Hypothalamus (tissue), 51 donors: ENCODE measurements at places on chromosomes 13 and 19.
A peak's percentile ranks its signal among the peaks of the same experiment; 100 is the strongest.

DNA sequence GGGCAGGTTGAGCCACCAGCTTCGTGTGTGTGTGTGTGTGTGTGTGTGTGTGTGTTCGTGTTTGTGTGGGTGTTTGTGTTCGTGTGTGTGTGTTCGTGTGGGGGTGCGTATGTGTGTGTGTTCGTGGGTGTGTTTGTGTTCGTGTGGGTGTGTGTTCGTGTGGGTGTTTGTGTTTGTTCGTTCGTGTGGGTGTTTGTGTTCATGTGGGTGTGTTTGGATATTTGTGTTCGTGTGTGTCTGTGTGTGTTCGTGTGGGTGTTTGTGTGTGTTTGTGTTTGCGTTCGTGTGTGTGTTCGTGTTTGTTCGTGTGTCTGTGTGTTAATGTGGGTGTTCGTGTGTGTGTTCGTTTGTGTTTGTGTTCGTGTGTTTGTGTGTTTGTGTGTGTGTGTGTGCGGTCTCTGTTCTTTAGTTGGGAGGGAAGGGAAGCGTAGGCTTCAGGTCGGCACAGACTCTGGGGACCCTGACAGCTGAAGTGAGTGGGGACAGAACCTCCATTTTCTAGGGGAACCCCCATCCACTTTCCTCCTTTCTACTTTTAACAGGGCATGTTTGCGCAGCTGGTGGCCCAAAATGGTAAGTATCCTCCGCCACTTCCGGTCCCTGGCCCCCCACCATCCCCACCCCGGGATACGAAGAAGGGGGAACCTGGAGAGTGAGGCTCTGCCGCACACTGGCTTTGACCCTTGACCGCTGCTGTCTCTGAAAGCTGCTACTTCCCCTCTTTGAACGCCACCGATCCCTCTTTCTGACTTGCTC is 1.6 kb downstream of the TNFSF9 start:
- no peak for DNase-seq

DNA sequence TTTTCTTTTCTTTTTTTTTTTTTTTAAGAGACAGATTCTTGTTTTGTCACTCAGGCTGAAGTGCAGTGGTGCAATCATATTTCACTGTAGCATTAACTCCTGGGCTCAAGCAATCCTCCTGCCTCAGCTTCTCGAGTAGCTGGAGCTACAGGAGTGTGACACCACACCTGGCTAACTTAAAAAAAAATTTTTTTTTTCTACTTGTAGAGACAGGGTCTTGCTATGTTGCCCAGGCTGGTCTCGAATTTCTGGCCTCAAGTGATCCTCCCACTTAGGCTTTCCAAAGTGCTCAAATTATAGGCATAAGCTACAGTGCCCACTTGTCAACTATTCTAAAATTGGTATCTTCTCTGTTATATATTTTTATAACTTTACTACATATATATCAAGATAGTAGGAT is 6.6 kb downstream of the ELF1 start:
- no peak for DNase-seq

GRCh38 chr19:3665681-3666544 is 34.4 kb downstream of the PIP5K1C start:
- no peak for DNase-seq

DNA sequence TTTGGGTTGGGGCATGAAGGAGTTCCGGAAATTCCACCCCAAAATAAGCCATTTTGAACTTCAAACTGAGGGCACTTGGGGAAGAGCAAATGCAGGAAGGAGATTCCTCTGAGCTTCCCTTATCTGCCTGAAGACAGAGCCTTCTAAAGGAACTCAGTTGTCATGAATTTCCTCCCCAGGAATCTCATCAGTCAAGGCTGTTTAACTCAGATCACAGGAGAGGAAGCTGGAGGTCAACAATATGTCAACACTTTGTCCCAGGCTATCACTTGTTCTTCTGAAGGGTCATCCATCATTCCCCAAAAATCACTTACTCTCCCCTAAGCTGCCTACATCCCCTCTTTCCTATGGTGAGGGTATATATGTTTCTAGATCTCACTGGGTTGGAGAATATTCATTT is 26.0 kb upstream of the CHST8 start:
- no peak for DNase-seq

DNA sequence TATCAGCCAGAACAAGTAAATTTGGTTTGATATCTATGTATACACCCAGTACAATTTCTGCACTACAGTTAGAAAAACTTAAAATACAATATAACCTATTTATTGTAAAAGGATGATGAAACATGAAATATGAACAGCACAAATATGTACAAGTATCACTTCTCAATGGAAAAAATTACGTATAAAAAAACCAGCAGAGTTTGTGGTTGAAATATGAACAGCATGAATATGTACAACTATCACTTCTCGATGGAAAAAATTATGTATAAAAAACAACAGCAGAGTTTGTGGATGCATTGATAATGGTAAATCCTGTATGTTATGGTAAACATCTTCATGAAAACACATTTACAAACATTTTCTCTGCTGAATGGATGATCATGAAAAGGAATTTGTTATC is 32.4 kb upstream of the CEACAM21 start:
- DNase-seq = no peak

- no peak for DNase-seq
These were observed 39.6 kb downstream of the LTBP4 start for GRCh38 chr19:40640744-40641143.

DNA sequence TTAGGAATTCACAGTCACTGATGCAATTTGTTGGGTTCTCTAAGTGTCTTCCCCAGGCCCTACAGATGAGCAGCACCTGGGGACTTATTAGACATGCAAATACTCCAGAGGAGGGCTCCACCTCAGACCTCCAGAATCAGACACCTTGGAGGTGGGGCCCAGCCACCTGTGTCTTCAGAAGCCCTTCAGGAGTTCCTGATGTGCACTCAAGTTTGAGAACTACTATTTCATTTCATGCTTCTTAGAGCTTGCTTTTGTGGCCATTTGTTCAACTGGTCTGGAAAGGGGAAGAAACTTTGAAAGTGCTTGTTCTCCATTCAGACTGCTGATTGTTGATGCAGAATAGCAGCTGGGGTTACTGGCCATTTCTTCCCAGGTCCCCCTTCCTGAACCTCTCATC is 472.0 kb downstream of the COG6 start:
- no peak for DNase-seq

DNA sequence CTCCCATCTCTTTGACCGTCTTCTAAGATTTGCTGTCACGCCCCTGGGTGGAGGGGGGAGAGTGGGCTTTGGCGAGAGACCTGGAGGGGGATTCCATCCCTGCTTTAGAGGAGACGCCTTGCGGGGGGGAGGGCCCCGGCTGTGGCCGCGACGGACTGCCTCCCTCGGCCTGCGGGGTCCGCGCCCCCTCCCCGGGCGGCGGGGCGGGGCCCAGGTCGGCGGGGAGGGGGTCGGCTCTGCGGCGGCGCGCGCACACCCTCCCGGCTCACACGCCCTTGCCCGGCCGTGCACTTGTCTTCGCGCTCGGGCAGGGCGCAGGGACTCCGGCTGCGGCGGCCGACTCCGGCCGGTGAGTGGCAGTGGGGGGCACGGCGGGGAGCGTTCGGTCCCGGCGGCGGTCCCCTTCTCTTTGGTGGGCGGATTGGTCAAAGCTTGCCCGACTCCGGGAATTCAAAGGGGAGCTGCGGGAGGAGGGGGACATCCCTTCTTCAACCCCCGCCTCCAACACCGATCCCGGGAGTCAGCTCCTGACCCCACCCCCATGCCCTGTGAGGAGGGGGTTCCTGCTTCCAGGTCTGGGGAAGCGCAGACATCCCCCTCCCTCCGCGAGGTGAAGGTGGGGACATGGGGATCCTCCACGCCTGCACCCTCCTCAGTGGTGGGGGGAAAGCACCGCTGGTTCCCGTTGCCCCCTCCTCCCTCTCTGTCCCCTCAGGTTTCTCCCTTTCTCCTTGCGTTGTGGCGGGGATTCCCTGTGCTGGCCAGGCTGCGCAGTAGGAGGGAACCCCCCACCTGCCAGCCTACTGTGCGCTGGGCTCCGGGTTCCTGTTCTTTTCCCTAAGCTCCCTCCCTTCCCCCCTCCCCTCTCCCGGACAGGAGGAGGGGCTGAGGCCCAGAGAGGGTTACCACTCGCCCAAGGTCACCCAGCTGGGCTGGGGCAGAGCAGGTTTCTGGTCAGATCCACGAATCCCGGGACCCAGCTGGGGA is 14.6 kb upstream of the KCNN1 start:
- DNase-seq = no peak

DNA sequence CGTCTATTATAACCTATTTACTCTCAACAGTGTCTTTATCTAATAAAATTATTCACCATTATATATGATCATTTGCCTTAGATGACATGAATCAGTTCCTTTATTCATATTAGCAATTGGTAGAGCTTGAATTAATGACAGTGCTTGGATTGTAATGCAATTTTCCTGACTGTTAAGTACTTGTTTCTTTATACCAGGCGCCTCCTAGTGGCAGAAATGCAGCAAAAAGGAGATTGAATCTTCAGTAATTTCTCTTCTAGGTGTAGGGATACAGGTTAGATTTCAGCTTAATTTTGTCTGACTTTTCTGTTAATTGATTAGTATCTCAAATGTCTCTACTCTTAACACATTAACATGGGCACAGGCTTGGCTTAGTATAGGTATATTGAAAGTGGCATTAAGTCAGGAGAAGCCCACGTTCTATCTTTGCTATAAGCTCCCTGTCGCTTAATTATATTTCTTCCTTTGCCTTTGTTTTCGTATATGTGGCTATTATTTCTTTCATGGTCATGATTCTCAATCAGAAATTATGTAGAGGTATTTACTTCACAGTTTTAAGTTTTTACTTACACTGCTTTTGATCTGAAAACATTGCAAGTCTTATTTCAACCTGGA is 9.1 kb upstream of the LHFPL6 start:
- peak; percentile 36 for DNase-seq

DNA sequence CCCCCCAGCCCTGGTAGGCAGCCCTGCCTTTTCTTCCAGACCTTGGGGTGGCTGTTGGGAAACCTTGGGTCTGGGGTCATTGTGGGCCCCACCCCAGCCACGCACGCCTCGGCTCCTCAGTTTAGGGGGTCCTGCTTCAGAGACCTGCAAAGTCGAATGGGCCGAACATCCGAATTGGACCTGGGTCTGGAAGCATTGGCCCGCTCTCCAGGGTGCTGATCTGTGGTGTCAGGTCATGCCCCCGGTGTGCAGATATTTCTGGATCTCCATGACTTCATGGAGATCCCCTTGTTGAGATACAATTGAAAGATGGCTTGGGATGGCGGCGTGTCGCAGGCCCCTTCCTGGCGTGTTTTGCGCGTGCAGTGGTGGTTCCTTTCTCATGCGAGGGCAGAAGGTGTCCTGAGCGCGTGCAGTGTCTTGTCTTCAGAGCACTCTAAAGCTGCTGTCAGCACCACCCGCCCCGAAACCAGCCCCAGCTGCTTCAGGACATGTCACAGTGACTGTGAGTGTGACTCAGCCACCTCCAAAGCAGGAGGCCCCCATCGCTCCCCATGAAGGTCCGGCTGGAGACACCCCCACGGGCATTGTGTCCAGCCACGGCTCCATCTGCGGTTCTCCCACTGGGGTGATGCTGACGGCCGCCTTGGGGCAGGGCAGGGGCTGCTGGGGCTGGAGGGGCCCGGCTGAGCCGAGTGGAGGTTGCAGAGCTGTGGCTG is 112.7 kb downstream of the KDM4B start:
- DNase-seq = no peak

GRCh38 chr13:113846636-113847318 is 17.1 kb downstream of the GAS6 start:
- DNase-seq = no peak

DNA sequence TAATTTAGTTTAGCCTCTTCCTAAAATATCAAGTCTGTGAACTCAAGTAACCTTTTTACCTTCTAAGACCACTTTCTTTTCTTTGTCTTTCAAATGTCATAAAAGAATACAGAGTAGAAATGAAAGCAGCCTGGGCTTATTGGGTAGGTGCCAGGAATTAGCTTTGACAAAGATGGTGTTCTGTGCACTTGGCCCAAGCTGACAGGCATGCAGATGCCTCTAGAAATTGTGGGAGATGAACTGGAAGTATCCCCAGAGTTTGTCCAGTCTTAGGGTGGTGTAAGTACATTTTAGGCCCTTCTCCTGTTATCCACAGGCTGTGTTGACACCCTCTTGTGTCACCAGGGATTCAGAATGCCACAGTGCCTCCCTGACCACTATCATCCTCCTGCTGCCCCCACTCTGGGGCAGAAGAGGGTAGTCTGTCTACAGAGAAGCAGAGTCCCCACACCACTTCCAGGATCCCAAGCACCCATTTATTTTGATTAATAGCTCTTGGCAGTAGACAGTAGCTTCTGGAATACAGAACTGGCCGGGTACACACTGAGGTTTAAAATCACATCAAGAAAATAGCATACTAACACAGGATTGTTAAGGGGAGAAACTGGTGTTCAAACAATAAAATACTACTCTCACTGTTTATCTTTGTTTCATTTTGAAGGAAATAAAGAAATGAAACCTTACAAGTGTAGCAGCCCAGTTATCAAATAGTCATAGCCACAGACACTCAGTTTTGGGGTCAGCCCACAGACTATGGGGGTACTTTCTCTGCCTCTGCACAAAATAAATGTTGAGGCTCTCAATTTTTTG is 343.2 kb downstream of the KCNRG start:
- no peak for DNase-seq
